ENCODE measurements at places on chromosomes 1 and 21.

DNA sequence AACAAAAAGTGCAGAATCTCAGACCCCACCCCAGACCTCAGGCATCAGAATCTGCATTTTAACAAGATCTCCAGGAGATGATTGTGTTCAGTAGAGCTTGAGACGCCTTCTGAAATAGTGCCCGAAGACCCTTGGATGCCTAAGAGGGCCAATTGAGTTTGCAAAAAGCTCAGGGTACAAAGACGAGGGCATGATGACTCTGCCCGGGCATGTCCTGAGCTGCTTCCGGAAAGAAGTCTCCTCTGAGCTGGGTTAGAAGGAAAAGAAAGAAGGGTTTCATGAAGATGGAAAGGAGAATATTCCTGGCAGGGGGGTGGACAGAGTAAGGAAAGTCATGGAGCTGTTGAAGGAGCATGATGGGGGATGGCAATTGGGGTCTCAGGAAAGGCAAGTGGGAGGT lies 246.1 kb upstream of the TMEM51 start:
- no peak for DNase-seq

- DNase-seq: no peak
Observed at GRCh38 chr1:233668725-233669294, 54.9 kb downstream of the KCNK1 start.

- DNase-seq: no peak
Observed at GRCh38 chr1:42835422-42835821, 11.0 kb upstream of the ZNF691 start.

GRCh38 chr1:99270646-99271045 lies 6.4 kb downstream of the PLPPR4 start:
- no peak for DNase-seq

- no peak for DNase-seq
Observed at GRCh38 chr1:223819730-223820514, 25.8 kb downstream of the TP53BP2 start.

GRCh38 chr21:42013931-42014330 lies 3.8 kb upstream of the ZBTB21 start:
- no peak for DNase-seq

DNA sequence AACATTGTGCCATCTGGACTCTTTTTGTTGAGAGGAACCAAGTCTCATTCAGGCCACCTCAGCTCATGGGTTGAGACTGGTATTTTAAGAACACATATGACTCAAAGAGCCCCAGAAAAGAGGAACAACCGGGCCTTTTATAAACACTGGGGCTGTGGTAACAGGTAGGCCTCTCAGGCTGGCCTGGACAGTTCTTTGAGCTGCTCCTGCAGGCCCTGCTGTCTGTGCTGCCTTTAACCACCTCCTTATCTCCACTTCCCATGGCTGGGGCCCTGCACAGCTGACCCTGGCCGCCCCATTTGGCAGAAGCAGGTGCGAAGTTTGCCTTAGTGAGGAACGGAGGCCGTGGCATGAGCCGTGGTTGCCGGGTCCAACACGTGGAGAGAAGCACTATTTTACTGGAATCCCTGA lies 163.3 kb downstream of the RHOU start:
- no peak for DNase-seq

DNA sequence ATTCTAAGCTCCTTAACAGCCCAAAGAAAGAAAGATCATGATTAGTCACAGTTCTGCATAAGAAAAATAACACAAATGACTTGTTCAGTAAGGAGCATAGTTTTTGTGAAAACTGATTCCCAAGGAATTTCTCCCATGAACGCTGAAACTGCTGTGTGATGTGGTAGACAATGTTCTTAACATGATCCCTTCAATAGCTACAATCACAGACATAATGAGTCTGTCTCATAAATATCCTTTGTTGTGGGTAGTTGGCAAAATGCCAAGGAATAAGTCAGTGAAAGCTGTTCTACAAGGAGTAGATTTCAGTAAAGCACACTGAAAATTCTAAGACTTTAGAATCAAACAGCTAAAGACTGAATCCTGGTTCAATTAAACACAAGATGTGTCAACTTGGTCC lies 404.8 kb downstream of the HLX start:
- DNase-seq: no peak

GRCh38 chr1:97204468-97204867 lies 482.9 kb downstream of the PTBP2 start:
- DNase-seq: no peak

GRCh38 chr1:21531241-21531640 lies 22.0 kb downstream of the ALPL start:
- no peak for DNase-seq

DNA sequence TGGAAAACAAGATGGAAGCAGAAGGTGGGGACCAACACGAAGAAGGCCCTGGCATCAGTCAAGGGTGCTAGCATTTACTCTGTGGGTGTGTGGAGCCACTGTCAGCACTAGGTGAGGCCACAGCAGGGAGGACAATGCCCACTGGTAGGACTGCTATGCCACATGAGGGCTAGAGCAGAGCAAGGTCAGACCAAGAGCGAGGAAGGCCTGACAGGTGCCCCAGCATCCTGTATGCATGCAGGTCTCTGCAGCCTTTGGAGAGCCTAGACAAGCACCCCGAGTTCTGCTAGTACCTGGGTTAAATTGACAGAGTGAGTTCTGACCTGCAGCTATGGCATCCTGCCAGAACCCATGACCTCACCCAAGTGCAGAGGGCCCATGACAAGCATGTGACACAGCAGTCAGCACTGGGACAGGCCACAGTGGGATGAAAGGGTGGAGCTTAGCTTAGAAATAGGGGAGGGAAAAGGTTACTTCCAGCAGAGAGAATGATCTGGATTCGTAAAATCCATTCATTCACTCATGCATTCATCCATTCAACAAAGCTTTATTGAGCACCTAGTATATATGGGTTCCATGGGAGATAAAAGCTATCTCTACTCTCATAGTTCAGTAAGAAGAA lies 9.0 kb upstream of the CSF1 start:
- DNase-seq: no peak
